ENCODE measurements at places on chromosomes 4 and X.

- DNase-seq: no peak
Observed at GRCh38 chr4:175146799-175147198, 228.6 kb downstream of the ADAM29 start.

DNA sequence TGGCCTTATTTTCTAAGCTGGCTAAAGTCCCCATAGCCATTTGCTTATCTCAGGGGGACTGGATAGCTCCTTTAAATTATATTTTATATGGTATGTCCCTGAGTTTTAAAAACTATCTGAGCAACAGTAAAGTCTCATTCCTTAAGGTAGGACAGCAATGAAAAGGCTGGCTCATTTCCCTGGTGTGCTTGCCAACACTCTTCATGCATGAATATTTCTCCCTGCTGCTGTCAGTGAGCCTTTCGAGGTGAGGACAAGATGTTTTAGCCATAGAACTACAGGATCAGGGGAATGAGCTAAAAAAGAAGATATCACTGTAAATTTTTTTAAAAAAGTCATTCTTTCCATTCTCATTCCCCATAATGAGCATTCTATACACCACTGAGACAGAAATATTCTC, 427.3 kb upstream of the FAM241A start:
- DNase-seq: no peak

- DNase-seq: no peak
Observed at GRCh38 chr4:3865986-3866812, 100.0 kb downstream of the ADRA2C start.

DNA sequence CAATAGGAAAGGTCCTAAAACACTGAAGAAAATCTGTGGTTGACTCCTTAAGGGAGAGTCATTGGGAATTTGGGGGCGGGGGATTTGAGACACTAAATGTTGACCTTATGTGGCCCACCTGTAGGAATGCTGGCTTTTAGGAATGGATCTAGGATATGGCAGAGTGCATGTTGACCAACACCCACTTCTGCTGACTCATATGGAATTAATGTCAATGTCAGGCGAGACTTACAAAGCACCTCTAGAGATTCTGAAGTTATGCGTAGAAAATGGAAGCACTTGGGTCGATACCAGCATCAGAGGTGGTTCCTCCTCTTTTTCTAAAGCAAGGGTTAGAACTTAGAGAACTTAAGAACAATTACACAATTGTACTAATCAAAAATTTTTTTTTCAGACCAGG, 100.6 kb upstream of the CBR4 start:
- no peak for DNase-seq

DNA sequence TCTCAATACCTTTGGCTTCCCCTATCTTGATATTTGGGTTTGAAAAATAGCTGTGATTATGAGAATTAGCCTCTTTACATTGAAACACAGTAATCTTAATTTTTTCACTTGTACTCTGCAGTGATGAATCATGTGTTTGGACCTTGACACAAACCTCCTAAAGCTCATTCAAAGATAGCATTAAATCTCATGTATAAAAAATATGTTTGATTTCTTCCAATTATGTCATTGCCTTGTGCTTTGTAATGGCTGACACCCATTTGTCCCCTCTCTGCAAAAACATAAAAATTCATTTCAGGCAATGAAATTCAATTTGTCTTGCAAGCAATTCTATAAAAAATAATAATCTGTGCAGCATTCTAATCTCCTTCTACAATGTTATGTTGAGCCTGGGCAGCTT, 422.4 kb upstream of the BOD1L1 start:
- no peak for DNase-seq

GRCh38 chr4:150425161-150425560, 156.8 kb upstream of the MAB21L2 start:
- DNase-seq: no peak

DNA sequence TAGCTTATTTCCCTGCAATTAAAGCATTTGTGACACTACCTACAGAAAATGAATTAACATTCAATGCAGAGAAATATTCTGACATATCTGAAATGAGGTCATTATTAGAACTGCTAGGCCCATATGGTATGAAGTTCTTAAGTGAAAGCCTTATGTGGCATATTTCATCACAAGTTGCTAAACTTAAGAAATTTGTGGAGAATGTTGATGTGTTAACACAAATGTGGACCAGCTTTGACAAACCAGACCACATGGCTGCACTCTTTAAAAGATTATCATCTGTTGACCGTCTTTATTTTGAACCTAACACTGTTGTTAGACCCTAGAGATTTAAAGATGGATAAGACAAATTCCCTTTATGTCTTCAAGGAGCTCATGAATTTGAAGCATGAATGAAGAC, 1024.1 kb downstream of the RPA4 start:
- DNase-seq: no peak

DNA sequence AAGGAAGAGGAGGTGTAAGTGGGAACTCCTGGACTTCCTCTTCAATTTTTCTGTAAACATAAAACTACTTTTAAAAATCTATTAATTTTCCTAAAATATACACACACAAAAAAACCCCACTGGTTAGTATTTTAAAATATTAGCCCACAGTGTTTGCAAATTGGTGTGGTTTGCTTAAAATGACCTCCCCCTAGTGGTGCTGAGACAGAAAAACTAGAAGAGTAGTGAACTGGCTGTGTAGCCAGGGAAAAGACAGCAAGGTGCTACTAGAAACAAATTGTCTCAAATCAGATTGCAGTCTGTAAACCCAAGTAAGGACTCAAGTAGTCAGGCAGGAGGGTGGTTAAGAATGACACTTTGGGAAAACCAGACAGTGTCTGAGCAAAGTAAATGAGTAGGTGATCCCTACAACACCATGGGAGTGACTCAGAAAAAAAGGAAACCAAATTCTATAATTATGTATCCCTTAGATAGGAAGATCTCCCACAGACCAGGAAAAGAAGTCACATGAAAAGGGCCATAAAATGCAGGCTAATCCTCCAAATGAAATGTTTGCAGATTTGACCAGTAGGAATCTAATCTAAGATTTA, 26.0 kb downstream of the AMTN start:
- no peak for DNase-seq

- DNase-seq: no peak
Observed at GRCh38 chr4:166594326-166594946, 639.9 kb downstream of the SPOCK3 start.

GRCh38 chrX:80173261-80173660, 158.7 kb downstream of the TBX22 start:
- DNase-seq: no peak

DNA sequence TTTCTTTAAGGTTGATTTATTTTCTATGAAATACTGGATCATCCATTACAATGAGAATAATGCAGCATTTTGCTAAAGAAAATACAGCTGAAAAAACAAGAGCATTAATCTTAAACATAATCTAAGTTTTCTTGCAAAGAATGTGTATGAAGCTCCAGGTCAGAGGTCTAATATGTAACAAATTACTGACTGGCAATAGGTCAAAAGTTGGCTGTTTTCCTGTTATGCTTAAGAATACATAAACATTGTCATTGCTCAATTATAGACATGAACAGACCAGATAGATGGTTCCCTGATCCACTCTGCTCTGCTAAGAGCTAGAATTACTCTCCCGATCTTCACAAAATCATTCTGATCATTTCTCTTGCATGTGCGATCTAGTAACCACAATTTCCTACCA, 718.6 kb downstream of the PDHA2 start:
- DNase-seq: no peak

- DNase-seq: no peak
Observed at GRCh38 chr4:183950536-183950935, 45.4 kb downstream of the STOX2 start.

DNA sequence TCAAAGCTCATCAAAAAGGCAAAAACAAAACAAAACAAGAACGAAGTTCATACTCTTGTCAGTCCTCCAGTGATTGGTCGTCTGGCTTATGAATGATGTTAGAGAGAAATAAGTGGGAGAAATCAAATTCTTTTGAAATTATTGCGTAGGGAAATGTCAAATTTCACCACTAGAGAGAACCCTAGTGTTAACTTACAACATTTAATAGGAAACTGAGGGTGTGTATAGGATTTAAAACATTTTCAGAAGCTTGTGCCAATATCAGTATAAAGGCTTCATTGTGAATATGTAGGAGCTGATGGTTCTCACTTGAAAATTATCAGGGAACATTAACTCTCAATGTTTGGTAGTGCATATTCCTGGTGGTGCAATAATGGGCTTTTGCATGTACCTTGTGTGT, 17.4 kb downstream of the ADH6 start:
- DNase-seq: no peak

DNA sequence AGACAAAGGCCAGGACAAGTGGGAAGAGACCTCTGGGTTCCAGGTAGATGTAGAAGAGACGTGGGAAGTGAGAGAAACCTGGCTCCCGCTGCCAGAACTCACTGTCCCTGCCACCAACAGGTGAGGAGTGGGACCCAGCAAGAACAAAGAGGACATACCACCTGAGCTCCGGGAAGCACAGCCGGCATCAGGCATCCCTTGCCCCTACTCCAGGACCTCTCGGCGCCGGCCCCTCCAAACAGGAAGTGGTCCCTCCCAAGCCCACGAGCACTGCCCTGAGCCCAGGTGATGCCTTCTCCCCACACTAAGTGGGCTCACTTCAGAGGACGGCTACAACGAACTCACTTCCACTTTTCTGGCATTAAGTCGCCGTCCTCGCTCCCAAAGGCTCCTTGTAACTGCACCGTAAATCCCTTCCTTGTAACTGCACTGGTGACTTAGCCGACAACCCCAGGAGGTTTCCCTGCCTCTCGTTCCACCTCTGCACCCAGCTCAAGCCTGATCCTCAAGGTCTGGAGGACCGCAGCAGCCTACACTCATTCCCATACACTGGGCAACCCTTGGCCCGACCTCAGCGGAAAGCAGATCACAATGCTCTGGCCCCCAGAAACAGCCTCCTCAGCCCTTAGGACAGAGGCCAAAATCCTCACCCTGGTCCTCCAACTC, 8.8 kb downstream of the FAM53A start:
- no peak for DNase-seq

DNA sequence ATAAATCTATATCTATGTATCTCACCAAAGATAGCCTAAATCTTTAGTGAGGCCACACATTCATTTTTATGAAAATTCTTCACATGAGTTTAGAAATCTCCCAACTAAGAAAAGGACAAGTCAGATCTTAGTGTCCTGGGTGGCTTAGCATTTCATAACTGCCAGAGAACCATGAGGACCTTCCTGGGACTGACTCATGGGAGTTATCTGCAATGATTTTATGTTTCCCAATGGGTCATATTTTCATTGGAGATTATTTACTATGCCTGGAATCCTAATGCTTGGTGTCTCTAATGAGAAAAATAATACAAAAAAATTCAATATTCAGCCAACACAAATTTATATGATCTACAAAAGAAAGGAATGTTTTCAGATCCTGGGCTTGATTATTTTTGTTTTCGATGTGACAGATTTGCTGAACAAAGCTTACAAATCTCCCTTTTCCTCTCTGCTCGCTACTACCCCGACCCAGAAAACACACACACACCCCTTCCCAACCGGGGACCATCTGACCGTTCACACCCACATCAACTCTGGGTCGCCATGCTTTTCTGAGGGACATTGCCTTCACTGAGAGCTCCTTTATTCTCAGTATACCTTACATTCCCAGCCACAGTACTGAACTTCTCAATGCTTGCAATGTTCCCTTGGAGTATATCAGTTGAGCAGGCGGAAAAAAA, 40.1 kb downstream of the SORBS2 start:
- DNase-seq: no peak

DNA sequence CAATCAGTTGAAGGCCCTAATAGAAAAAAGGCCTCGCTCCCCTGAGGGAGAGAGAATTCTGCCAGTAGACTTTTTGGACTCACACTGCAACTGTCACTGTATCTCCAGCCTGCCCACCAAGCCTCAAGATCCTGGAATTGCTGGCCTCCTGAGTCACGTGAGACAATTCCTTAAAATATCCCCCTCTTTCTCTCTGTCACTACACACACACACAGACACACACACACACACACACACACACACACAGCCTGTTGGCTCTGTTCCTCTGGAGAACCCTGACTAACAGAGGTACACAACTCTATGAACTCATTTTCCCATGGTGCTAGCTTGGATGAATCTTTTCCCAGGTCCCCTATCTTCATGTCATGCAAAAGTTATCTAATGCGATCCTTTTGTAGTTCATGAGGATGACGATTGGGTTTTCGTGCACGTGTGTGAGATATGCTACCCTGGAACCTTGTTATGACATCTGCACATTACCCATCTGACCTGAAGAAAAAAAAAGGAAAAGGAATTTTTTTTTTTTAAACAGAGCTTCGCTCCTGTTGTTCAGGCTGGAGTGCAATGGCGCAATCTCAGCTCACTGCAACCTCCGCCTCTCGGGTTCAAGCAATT, 13.7 kb downstream of the CLRN2 start:
- DNase-seq: no peak

DNA sequence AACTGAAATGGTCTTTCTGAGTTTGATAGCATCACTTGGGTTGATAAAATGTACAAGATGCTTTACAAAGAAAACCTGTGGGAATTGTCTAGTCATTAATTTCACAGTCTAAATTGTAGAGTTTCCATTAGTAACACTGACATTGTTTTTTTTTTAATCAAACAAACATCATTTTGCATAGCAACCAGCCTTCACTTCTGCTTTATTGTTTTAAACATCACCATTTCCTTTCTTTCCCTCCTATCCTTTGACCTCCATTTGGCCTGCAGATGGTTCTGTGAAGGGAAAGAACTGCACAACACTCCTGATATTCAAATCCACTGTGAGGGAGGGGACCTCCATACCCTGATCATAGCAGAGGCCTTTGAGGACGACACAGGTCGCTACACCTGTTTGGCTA, 171.1 kb downstream of the PALLD start:
- DNase-seq: no peak

DNA sequence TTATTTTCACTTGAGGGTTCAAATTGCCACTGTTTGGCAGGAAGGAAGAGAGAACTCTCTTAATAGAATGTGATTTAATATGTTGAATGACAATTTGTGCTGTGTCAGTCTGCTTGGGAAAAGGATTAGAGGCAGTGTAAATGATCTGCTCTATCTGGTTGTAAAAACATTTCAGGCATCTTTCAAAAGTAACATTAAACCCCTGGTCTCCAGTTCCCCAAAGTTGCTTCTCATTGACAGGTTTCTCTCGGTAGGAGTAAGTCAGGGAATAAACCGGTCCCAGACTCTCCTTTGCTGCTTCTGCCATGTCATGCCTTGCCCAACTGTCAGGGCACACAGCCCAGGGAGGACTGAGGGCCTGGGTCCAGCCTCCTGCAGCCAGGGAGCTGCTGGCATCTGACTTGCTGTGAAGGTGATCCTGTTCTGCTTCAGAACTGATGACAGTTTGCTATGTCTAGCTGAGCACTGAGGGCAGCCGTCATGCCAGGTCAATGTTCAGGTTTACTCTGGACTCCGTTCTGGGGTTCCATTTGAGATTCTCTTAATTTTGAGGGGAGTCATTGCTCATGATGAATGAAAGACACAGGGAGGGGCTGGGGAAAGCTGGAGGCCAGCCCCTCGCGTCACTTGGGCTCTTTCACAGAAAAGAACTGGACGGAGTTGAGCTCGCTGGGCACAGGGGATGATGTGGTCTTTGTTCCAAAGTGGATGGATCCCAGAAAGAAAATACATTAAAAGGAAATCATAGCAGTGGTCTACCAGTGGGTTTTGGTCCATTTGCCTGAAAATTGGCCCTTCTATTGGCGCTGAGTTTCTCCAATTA, 312.4 kb downstream of the ARHGAP10 start:
- DNase-seq: no peak

- no peak for DNase-seq
Observed at GRCh38 chr4:76740866-76741662, 156.9 kb downstream of the SOWAHB start.

Data from AG04450 (cell line).